ENCODE measurements at places on chromosomes 2 and 18.

- DNase-seq, result no peak
Measured at GRCh38 chr2:127417406-127417805, 821 bp upstream of the PROC start.

GRCh38 chr2:42135381-42136312 lies 33.5 kb upstream of the EML4 start:
- no peak for DNase-seq

GRCh38 chr2:30625701-30626100 lies 178.7 kb downstream of the LCLAT1 start:
- no peak for DNase-seq

- no peak for DNase-seq
Measured at GRCh38 chr2:163155279-163155883, 316.8 kb upstream of the KCNH7 start.

DNA sequence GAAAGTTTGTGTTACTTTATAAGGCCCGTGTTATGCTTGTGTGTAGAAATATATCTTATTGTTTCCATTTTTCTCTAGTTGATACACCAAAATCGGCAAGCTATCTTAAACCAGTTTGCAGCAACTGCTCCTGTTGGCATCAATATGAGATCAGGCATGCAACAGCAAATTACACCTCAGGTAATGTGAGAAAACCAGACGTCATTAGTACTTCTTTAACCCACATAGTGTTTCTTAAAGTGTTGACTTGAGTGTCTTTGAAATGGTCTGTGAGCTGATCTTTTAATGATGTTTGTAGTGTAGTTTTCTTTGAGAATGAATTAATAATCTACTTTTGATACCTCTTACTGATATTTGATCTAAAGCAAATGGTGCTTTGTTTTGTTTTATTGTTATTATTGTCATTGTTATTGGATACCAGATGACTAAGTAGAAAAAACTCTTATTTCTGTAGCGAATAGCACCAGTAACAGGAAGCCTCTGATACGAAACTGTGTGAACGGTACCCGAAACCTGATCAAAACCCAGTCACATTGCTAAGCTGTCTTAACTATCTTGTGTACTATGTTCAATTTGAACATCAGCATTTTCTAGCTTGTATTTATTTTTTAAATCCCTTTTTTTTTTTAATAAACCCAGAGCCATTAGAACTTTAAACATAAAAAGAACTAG lies 53.7 kb downstream of the PTRHD1 start:
- DNase-seq, result no peak

DNA sequence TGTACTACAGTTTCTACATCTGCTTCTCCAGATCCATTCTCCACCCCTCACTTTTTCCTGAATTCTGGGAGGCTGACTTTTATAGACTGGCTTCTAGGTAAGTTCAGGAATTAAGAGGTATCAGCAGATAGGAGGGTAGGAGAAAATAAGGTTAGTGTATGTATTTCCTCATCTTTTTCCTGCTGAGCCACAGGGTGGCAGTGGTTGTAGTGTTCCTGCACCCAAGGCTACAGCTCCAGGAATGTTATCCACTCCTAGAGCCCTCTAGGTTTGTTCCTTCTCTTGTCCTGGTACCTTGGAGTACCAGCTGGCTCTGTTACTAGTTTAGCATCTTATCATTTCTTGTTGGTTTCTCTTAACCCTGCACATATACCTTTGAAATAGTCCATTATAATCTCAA lies 40.7 kb upstream of the C2orf66 start:
- no peak for DNase-seq

DNA sequence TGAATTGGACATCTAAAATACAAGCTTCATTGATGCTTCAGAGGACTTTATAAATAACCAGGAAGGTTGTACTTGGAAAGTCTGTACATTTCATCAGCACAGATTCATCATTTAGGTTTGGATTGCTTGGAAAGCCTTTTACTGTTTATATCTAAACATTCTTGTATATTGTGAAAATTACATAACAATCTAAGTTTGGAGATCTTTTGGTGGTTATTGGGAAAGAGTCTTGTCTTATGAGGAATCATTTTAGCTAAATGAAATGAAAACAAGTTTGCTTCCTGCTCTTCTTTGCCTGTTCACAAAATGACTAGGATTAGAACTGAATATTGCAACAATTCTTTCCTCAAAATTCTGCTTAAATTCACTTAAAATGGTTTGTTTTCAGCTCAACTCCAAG lies 79.3 kb downstream of the ABI2 start:
- DNase-seq, result no peak

DNA sequence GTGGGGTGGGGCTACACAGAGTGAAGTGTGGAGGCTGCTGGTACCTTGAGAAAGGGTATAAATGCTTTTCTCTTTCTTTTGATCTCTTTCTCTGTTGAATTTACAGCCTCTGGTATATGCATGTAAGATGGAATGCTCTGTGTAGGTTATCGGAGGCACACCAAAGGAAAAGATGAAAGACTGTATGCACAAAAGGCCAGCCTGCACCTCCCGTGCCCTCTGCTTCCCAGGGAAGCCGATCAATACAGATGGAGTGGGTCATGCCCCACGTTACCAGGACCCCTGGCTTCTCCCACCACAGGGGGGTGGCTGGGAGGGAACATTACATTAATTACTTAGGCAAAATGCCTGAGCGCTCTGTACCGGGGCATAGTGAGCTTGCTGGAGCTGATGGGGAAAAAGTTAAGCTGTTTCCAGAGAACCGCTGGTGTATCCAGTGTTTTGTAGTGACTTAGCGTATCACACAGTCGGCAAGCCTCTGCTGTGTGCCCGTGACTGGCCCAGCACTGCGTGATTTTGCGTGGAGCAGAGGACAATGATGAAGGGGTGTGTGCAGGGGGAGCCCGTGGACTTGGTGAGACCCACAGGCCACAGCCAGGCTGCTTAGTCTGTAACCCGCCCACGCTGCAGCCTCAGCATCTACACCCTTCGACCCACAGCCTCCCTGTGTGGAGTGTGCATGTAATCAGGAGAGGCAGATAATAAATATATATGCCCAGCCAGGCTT lies 8.0 kb downstream of the ALLC start:
- DNase-seq, result no peak

- no peak for DNase-seq
Measured at GRCh38 chr18:644395-645004, 13.0 kb upstream of the TYMS start.

- DNase-seq, result no peak
Measured at GRCh38 chr2:157169889-157170288, 87.6 kb upstream of the GALNT5 start.

- no peak for DNase-seq
Measured at GRCh38 chr2:172472446-172473033, 45.2 kb downstream of the ITGA6 start.

DNA sequence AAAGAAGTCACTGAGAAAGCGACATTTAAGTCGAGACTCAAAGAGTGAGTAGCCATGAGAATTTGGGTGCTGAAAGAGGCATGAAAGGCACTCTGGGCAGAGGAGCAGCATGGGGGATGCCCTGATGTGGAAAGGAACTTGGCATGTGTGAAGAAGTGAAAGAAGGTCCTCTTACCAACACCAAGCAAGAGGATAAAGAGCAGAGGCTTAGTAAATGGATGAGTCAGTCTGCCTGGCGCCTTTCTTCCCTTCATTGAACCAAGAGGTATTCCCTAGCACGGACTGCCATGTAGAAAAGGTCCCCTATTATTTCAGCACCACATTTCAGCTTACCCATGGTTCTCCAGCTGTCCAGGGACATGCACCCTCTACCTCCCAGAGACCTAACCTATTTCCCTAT lies 221.1 kb upstream of the NRP2 start:
- DNase-seq, result no peak

- no peak for DNase-seq
Measured at GRCh38 chr18:74375999-74376398, 60.4 kb downstream of the C18orf63 start.

DNA sequence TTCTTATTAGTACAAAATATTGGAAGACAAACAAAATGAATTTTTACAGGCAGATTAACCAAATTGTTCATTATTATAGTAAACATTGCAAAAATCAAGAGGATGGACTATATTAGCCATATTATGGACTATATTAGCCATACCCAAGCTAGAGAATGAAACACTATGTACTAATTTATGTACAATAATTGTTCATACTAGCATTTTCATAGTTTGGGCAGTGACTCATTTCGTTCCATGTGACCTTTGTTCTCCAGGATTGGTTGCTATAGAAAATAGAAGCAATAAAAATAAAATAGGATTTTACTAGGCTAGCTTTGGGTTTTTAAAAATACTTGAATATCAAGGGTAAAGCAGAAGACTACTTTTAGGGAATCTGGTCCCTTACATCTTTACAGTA lies 176.8 kb downstream of the ZEB2 start:
- no peak for DNase-seq

DNA sequence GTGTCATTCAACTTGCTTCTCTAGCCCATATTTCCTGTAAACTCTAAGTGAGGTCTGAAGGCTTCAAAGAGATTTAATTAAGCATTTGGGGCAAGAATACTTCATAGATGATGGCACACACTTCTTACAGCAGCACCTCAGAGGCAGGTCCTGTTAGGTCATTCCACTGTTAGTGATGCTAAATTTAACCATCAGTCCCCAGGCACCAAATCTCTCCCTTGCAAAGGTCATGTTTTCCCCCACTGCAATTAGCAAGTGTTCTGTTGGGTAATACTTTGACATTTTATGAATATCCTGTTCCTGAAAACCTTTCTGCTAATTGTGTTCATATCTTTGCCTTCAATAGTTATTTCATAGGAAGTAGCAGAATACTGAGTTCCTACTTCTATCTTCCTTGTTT lies 117.0 kb downstream of the STK39 start:
- DNase-seq, result no peak

Measured in GDM1 (cell line).